Right renal cortex interstitium (tissue), 3 donors: ENCODE measurements at places on chromosomes 4 and X.

GRCh38 chr4:6372649-6373525 is 99.5 kb downstream of the PPP2R2C start:
- DNase-seq, result no peak

GRCh38 chr4:141896687-141897086 is 260.3 kb downstream of the IL15 start:
- DNase-seq, result no peak

- DNase-seq, result no peak
These were observed 208.8 kb downstream of the COX18 start for GRCh38 chr4:72860766-72861165.

DNA sequence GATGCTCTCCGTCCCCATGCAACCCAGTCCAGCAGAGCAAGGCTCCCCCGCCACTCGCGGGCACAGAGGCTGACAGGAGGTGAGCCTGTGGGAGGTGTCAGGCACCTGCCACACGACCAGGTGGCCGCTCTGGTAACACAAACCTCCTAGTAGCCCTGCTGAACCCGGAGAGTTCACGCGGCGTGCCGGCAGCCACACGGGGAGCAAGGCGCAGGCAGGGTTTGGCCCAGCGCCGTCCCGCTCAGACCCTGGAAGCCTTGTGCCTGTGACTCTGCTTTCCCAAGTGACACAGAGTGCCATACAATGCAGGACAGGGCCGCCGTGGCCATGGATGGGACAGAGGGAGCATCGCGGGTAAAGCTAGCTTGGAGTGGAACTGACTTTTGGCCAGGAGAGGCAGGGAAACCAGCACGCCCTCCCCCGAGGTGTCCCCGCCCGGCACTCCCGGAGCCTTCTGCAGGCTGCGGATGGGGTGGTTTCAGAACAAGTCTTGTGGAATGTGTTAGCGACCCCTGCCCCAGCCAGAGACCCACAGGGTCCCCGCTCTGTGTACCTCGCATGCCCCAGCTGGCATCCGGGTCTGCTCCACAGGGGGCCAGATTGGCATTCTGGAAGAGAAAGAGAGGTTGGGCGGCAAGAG is 44.7 kb upstream of the AFAP1 start:
- no peak for DNase-seq
